ENCODE measurements at places on chromosomes 1 and 21.

DNA sequence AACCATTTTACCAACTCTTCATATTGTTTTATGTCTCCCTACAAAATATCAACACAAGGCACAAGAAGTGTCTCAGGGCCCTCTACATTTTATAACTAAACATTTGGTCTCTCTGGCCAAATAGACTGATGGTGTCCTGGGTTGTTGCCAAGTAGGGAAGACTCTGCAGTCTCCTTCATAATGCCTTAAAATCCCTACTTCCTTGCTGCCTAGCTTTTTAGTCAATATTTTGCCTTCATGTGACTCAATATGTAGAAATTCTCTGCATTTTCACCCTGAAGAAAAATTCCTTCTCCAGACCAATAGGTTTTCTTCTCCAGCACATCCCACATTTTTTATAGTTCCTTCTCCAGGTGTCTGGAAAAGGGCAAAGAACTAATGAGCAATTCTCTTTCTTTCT is 72.6 kb upstream of the IPO9 start:
- DNase-seq: peak; percentile 87

DNA sequence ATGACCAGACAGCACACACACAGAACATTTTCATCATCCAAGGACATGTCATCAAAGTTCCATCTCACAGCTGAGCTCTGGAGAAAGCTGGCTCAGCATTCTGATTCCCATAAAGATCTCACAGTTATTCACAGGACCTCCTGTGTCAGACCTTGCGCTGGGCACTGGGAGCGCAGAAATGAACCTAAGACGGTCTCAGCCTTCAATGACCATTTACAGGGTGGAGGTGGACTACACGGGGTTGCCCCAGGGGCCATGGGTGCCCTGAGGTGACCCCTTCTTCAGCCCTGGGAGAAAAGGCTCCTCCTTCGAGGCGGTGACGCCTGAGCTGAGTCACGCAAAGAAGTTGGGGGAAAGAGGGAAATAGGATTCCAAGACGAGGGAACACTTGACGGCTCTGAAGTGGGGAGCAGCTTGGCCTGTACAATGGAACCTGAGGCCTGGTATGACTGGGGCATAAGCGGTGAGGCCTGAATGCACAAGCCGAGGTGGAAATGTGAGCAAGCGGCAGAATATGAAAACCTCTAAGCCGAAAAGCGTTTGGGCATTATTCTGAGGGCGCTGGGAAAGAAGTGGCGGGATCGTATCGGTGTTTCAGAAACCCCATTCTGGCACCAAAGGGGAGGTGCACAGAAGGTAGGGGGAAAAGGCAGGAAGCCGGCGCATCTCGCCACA is 797 bp downstream of the CC2D1B start:
- peak; percentile 69 for DNase-seq

- DNase-seq: no peak
Measured at GRCh38 chr1:93005252-93005598, 44.0 kb upstream of the DIPK1A start.

- peak; percentile 93 for DNase-seq
Measured at GRCh38 chr1:12480748-12481362, 137.2 kb downstream of the DHRS3 start.

- peak; percentile 77 for DNase-seq
Measured at GRCh38 chr1:78492386-78492950, 1.7 kb downstream of the PTGFR start.

DNA sequence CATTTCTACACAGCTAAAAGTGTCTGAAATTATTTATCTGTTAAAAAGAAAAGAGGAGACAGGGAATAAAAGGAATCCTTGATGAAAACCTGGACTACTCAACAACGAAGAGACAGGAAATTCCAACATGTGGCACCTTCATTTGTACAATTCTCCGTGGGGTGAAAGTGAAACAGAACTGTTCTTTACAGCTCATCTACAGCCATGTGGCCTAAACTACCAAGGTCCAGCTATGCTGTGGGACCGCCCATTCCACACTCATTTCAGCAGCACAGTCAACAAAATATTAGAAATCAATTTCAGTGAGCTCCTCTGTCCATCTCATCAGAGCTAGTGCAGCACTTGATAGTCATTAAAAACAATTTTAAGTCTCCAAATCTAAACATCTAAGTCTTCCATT is 44.0 kb downstream of the UBR4 start:
- DNase-seq: no peak

DNA sequence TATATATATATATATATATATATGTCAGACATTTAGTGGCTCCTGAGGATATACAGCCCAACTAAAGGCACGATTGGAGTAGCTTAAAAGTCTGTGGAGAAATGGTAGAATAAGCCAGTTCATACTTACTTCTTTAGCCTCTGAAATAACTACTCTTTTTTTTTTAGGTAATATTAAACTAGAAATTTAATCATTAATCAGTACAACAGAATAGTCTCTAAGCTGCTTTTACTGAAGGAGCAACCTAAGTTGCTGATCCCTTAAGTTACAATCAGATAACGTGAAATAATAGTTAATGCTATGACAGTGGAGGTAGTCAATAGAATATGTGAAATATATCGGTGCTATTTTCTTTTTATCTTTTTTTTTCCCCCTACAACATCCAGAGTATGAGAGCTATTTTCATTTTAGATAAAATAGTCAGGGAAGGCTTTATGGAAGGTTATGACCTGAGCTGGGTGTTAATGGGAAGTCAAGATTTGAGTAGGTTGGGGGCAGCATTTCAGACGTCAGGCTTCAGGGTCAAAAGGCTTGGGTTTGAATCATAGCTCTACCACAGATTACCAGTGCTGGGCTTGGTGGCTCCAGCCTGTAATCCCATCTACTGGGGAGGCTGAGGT is 15.6 kb downstream of the ZMPSTE24 start:
- no peak for DNase-seq

- no peak for DNase-seq
Measured at GRCh38 chr1:224782281-224783000, 147.0 kb upstream of the DNAH14 start.

DNA sequence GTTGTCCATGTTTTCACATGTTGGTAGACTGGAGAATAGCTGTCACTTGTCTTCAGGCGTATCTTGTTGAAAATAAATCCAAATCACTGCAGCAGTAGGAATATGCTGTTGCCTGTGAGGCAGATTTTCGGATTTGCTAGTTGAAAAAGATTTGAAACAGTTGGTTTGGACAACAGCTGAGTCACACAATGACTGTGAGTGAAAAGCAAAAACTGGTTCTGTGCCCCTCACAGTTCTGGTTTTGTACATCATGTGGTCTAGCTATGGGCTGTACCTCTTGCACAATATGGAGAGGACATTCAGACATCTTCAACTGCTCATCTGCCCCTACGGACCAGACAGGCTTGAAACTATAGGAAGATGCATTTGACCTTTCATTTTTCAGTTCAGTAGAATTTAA is 1.8 kb downstream of the ARF1 start:
- peak; percentile 83 for DNase-seq
